Skin of body (tissue), 3 donors: ENCODE measurements at places on chromosomes 1 and 21. TPM values are rescaled to one million over a fixed set of nuclear protein-coding genes. Genes with fewer than 3 reads are reported as not detected.

Gene PRAMEF2
- total RNA-seq: not detected

Gene C1orf94
- 0.10 TPM for total RNA-seq

Gene RXFP4
- not detected for total RNA-seq

Gene DNASE2B
- total RNA-seq: not detected

Gene GPR37L1
- not detected for total RNA-seq

Gene SSX2IP
- 10.6 TPM for total RNA-seq

Gene CD48
- 8.2 TPM for total RNA-seq

Gene ZNF697
- 13.3 TPM for total RNA-seq

Gene LRRN2
- total RNA-seq: 0.89 TPM

Gene PTBP2
- 51.3 TPM for total RNA-seq

Gene UHMK1
- 36.0 TPM for total RNA-seq

Gene NFIA
- 47.7 TPM for total RNA-seq

Gene RNF186
- total RNA-seq: not detected

Gene ZNF326
- 21.1 TPM for total RNA-seq

Gene CD55
- total RNA-seq: 84.7 TPM

Gene DTL
- 11.4 TPM for total RNA-seq

Gene PTCH2
- total RNA-seq: 7.2 TPM

Gene MNDA
- total RNA-seq: 26.3 TPM

Gene PERM1
- total RNA-seq: 0.99 TPM

Gene FLG2
- 139 TPM for total RNA-seq

Gene PACC1
- 4.8 TPM for total RNA-seq

Gene BRDT
- not detected for total RNA-seq

Gene ZNF670
- total RNA-seq: 4.4 TPM

Gene OSCP1
- total RNA-seq: 10.4 TPM

Gene CELA2B
- 0.30 TPM for total RNA-seq

Gene PODN
- total RNA-seq: 13.8 TPM

Gene CFHR5
- not detected for total RNA-seq

Gene ACTL8
- total RNA-seq: not detected

Gene LCE3A
- not detected for total RNA-seq

Gene TCHH
- total RNA-seq: 315 TPM

Gene TMEM61
- total RNA-seq: 0.30 TPM

Gene SPRR2G
- total RNA-seq: 13.6 TPM

Gene NGF
- 4.1 TPM for total RNA-seq

Gene PDPN
- total RNA-seq: 5.3 TPM

Gene TNFRSF9
- 0.20 TPM for total RNA-seq
